Mesothelial cell of epicardium (in vitro differentiated cells): ENCODE measurements at places on chromosomes 13 and 19. TPM values are rescaled to one million over a fixed set of nuclear protein-coding genes. Genes with fewer than 3 reads are reported as not detected.

- H3K4me1 ChIP-seq = no peaks in the 10 kb centered on the region
- H3K27ac ChIP-seq = no peak overlapping the region
- no peaks in the 10 kb centered on the region for H3K27me3 ChIP-seq
- DNase-seq = no peak
- H3K36me3 ChIP-seq = no peaks in the 10 kb centered on the region
Observed at GRCh38 chr13:85685436-85685835, 113.8 kb downstream of the SLITRK6 start.

DNA sequence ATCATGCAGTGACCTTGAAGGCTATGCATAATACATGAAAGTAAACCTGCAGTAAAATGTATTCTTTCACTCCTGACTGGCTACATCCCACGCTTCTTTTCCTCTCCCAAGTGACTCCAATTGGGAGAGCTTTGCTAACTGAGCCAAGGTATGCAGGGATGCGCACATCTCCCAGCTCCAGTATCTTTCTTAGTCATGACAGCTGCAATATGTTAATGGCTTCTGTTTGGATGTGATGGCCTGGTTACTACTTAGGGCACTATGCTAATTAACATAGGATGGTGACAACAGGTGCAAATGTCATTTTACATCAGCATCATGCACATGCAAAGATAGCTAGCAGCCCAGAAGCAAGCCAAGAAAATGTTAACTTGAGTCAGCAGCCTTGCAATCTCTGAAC is 134.7 kb downstream of the POU4F1 start:
- no peak for DNase-seq
- H3K4me1 ChIP-seq = no peaks in the 10 kb centered on the region
- no peak overlapping the region for H3K4me3 ChIP-seq
- no peak overlapping the region for H3K27ac ChIP-seq

DNA sequence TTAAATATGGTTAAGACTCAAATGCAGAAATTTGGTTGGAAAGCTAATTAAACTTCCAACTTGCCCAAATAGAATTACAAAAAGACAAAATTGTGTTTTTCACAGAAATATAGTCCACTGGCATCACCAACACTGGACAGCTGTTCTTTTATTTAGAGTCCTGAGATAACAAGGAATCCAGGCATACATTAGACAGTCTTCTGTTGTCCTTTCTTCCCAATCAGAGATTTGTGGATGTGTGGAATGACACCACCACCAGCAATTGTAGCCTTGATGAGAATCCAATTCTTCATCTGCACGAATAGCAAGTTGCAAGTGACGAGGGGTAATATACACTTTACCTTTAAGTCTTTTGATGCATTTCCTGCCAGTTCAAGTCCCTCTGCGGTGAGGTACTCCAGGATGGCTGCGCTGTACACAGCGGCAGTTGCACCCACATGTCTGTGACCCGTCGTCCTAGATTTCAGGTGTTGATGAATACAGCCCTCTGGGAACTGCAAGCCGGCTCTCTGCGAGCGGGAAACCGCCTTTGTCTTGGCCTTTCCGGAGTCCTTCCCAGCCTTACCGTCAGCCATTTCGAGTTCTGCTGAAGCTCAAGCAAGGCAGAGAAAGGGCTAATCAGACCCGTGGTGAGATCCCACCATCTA is 14.7 kb downstream of the UBAC2 start:
- H3K27ac ChIP-seq = peak overlapping the region; percentile 21
- H3K4me3 ChIP-seq = no peak overlapping the region
- H3K4me1 ChIP-seq = peaks cover 9% of the 10 kb centered on the region
- DNase-seq = no peak
- no peaks in the 10 kb centered on the region for H3K27me3 ChIP-seq

DNA sequence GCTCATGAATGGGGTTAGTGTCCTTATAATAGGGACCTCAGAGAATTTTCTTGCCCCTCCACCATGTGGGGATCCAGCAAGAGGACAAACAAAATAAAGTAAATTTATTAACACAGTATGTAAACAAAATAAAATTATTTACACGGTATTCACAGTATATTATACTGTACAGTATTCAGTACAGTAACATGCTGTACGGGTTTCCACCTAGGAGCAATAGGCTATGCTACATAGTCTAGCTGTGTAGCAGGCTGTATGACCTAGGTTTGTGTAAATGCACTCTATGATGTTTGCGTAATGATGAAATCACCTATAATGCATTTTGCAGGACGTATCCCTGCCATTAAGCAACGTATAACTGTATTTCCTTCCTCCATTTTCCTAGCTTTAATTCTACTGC is 11.8 kb upstream of the DIAPH3 start:
- no peaks in the 10 kb centered on the region for H3K36me3 ChIP-seq
- no peaks in the 10 kb centered on the region for H3K27me3 ChIP-seq
- H3K4me1 ChIP-seq = peaks cover 2% of the 10 kb centered on the region
- no peak overlapping the region for H3K4me3 ChIP-seq
- H3K27ac ChIP-seq = no peak overlapping the region

GRCh38 chr19:16288544-16288943 is 36.1 kb upstream of the KLF2 start:
- peaks cover 17% of the 10 kb centered on the region for H3K4me1 ChIP-seq
- no peaks in the 10 kb centered on the region for H3K36me3 ChIP-seq
- no peak overlapping the region for H3K4me3 ChIP-seq
- DNase-seq = no peak
- peaks cover 24% of the 10 kb centered on the region for H3K27me3 ChIP-seq

- H3K4me1 ChIP-seq = no peaks in the 10 kb centered on the region
- H3K4me3 ChIP-seq = no peak overlapping the region
- H3K27ac ChIP-seq = no peak overlapping the region
- no peak for DNase-seq
Observed at GRCh38 chr13:70027551-70027950, 80.1 kb upstream of the ATXN8OS start.

- H3K4me3 ChIP-seq = no peak overlapping the region
- H3K4me1 ChIP-seq = peaks cover 15% of the 10 kb centered on the region
- no peaks in the 10 kb centered on the region for H3K27me3 ChIP-seq
- no peak for DNase-seq
- H3K36me3 ChIP-seq = no peaks in the 10 kb centered on the region
- H3K27ac ChIP-seq = no peak overlapping the region
Observed at GRCh38 chr13:73190477-73190876, 131.7 kb downstream of the KLF5 start.

- peaks cover 10% of the 10 kb centered on the region for H3K27me3 ChIP-seq
- no peak for DNase-seq
- no peak overlapping the region for H3K27ac ChIP-seq
- peaks cover 2% of the 10 kb centered on the region for H3K4me1 ChIP-seq
Observed at GRCh38 chr19:3403489-3404323, 37.3 kb downstream of the NFIC start.

- DNase-seq = no peak
- H3K27ac ChIP-seq = no peak within 1 kb of the TSS
- H3K4me1 ChIP-seq = no peaks in the 10 kb centered on the region
- peaks cover 54% of the 10 kb centered on the region for H3K27me3 ChIP-seq
- no peaks in the 10 kb centered on the region for H3K36me3 ChIP-seq
- H3K4me3 ChIP-seq = no peak within 1 kb of the TSS
Observed at GRCh38 chr19:3585301-3586126, at the start of gene GIPC3. Gene GIPC3 (plus strand): TSS chr19:3585478. CDS start chr19:3585598, 120 bp downstream.

GRCh38 chr13:80562433-80563156 is 221.7 kb upstream of the SPRY2 start:
- H3K4me3 ChIP-seq = no peak overlapping the region
- no peaks in the 10 kb centered on the region for H3K27me3 ChIP-seq
- DNase-seq = no peak
- peaks cover 14% of the 10 kb centered on the region for H3K4me1 ChIP-seq

DNA sequence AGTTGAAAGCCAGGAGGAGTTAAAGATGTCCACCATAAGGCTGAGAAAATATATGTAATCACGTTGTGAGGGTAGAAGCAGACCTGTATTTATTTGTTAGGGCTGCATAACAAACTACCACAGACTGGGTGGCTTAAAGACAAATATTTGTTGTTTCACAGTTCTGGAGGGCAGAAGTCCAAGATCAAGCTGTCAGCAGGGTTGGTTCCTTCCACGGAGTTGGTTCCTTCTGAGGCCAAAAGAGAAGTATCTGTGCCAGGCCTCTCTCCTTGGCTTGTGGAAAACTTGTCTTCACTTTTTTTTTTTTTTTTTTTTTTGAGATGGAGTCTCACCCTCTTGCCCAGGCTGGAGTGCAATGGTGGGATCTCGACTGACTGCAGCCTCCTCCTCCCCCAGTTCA is 73.7 kb upstream of the SLAIN1 start:
- H3K36me3 ChIP-seq = no peaks in the 10 kb centered on the region
- H3K4me3 ChIP-seq = no peak overlapping the region
- H3K27ac ChIP-seq = no peak overlapping the region
- no peak for DNase-seq
- H3K27me3 ChIP-seq = peaks cover 31% of the 10 kb centered on the region
- H3K4me1 ChIP-seq = no peaks in the 10 kb centered on the region

- H3K27ac ChIP-seq = no peak overlapping the region
- H3K27me3 ChIP-seq = no peaks in the 10 kb centered on the region
- H3K4me3 ChIP-seq = no peak overlapping the region
- H3K4me1 ChIP-seq = peaks cover 12% of the 10 kb centered on the region
Observed at GRCh38 chr13:75541287-75541686, 3.6 kb upstream of the COMMD6 start.

- no peak overlapping the region for H3K4me3 ChIP-seq
- no peak overlapping the region for H3K27ac ChIP-seq
Observed at GRCh38 chr19:49447485-49448431, 3.9 kb downstream of the PIH1D1 start.

DNA sequence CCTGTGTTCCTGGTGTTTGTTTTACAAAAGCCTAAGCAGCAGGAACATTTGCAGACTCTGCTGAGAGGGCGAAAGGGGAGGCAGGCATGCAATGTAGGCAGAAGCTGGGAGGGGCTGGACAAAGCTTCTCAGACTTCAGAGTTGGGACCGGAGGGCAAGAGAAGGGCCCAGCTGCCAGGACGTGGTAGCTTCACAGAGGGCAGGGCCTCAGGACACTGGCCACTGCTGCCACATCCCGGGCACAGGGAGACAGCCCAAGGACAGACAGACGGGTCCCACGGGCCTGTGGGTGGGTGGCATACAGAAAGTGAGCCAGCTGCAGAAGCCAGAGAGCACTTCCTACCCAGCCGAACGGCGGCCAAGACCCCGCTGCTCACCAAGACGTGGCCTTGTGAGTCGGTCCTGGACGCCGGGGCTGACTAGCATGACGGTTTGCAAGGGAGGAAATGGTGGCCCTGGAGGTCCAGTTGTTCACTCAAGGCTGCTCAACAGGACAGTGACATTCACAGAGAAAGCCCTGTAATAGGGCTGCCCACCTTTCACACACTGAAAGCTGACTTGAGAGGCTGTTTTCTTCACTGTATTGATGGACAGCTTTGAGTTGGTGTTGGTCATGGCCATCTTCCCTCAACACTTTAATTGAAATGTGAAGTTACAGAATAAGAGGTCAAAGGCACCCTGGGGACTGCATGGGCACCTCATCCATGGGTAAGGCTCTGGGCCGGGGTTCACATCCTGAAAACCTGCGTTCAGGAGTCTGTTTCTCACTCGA is 23.7 kb upstream of the TFDP1 start:
- H3K36me3 ChIP-seq = no peaks in the 10 kb centered on the region
- H3K4me3 ChIP-seq = no peak overlapping the region
- H3K27ac ChIP-seq = no peak overlapping the region
- peaks cover under 1% of the 10 kb centered on the region for H3K27me3 ChIP-seq

GRCh38 chr19:2231621-2232221 is 4.4 kb downstream of the PLEKHJ1 start:
- no peaks in the 10 kb centered on the region for H3K27me3 ChIP-seq
- no peak for DNase-seq
- peak overlapping the region; percentile 59 for H3K27ac ChIP-seq
- H3K4me1 ChIP-seq = peaks cover 8% of the 10 kb centered on the region
- peaks cover 10% of the 10 kb centered on the region for H3K36me3 ChIP-seq

The U2AF2 gene
- 226 to 245 TPM (median 230 TPM) in 3 replicates for total RNA-seq

The VSTM1 gene
- total RNA-seq = not detected in 3 replicates

The LPAR2 gene
- total RNA-seq = 84.2 to 93.4 TPM (median 87.1 TPM) in 3 replicates

The ADGRE1 gene
- not detected in 3 replicates for total RNA-seq

The ZSWIM4 gene
- total RNA-seq = 21.5 to 23.6 TPM (median 22.7 TPM) in 3 replicates

The SERPINE3 gene
- 0.22 to 0.31 TPM in 2 of 3 replicates, not detected in the other for total RNA-seq
